Foreskin keratinocyte (primary cell): ENCODE measurements at places on chromosomes 7 and 10. TPM values are rescaled to one million over a fixed set of nuclear protein-coding genes. Genes with fewer than 3 reads are reported as not detected.

DNA sequence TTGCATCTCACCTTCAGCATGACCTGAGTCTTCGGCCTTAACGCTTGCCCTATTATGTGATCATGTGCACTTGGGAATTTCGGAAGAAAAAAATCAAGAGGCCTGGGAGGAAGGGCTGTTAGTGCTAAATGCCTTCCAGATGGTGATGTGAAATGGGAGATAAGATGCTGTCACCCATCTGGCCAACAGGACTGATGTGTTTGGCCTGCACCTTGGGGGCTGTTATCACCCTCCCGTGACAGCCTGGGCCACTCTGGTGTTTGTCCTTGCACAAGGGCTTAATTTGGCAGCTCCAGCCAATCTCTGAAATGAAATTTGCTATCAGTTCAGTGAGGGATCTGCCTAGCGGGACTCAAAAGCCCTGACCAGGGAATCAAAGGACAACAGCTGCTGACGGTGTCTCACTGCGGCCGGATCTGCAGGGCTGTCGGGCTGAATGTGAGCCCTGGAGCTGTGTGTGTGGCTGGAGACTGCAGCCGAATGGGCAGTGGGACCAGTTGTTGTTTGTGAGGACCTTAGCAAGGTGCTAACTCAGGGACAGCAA lies 131.4 kb upstream of the BTBD16 start:
- no peak for DNase-seq

DNA sequence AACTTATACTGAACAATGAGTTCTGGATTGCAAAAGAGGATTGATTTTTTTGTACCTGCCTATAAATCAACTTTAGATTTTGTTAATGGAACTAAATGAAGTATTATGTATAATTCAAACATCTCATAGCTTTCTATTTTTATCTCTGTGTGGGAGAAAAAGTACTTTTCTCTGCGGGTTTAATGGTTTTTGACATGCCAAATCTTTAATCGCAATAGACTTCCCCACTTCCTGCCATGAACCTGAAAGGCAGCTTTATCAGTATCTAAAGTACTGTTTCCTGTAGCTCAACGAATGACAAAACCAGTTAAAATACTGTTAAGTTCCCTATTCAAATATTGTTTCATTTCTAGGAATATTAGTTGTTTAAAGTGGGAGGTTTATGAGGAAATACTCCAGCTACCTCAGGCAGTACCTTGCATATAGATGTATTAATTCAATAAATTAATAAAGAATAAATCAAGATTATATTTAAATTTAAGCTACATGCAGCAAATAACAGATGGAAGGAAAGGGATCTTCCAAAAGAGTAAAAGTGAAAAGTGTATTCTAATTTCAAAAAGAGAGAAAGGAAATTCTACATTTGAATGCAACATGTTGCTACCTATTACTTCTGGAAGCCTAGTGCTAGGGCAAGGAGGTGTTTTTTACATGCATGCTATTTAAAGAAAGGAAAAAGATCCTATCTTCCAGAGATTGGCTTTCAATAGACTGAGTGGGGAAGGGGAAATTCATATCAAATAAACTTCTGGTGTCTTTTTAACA lies 75.9 kb downstream of the SVOPL start:
- no peak for DNase-seq

- no peak for DNase-seq
Observed at GRCh38 chr7:1318051-1318450, 85.4 kb downstream of the UNCX start.

Gene AKR1D1
- total RNA-seq: not detected in 2 replicates

Gene ZNF365
- total RNA-seq: 6.0 and 8.1 TPM in 2 replicates

Gene ATG9B
- total RNA-seq: 0.18 and 0.31 TPM in 2 replicates

- DNase-seq: no peak
Observed at GRCh38 chr10:29240986-29241660, 47.7 kb upstream of the LYZL1 start.

DNA sequence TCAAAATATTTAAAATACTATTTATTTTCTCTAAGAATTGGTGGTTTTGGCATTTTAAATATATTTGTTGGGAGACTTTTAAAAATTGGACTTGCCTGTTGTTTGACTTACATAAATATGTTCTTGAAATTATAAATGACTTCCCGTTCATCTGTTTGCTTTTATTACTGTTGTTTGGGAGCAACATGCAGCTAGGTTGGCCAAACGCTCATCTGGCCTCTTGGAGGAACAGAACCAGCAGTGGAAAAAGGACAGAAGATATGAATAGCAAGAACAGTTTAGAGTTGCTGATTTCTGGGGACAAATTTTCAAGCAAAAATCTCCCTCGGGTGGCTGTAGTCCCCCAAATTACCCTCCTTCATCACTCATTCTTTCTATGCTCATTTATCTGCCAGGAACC lies 41.6 kb downstream of the PLXDC2 start:
- no peak for DNase-seq
